CD4-positive, CD25-positive, alpha-beta regulatory T cell (primary cell): ENCODE measurements at places on chromosomes 6 and 20. TPM values are rescaled to one million over a fixed set of nuclear protein-coding genes. Genes with fewer than 3 reads are reported as not detected.

GRCh38 chr6:37826188-37826587 is 6.7 kb downstream of the ZFAND3 start:
- peaks cover 2% of the 10 kb centered on the region for H3K36me3 ChIP-seq
- DNase-seq: no peak
- H3K27ac ChIP-seq: no peak overlapping the region
- peaks cover 32% of the 10 kb centered on the region for H3K4me1 ChIP-seq
- H3K27me3 ChIP-seq: no peaks in the 10 kb centered on the region

- no peaks in the 10 kb centered on the region for H3K27me3 ChIP-seq
- H3K27ac ChIP-seq: no peak overlapping the region
- DNase-seq: peak; percentile 63
- H3K36me3 ChIP-seq: no peaks in the 10 kb centered on the region
- no peaks in the 10 kb centered on the region for H3K4me1 ChIP-seq
Measured at GRCh38 chr6:11496152-11497060, 41.1 kb upstream of the TMEM170B start.

The PI3 gene
- not detected for total RNA-seq

DNA sequence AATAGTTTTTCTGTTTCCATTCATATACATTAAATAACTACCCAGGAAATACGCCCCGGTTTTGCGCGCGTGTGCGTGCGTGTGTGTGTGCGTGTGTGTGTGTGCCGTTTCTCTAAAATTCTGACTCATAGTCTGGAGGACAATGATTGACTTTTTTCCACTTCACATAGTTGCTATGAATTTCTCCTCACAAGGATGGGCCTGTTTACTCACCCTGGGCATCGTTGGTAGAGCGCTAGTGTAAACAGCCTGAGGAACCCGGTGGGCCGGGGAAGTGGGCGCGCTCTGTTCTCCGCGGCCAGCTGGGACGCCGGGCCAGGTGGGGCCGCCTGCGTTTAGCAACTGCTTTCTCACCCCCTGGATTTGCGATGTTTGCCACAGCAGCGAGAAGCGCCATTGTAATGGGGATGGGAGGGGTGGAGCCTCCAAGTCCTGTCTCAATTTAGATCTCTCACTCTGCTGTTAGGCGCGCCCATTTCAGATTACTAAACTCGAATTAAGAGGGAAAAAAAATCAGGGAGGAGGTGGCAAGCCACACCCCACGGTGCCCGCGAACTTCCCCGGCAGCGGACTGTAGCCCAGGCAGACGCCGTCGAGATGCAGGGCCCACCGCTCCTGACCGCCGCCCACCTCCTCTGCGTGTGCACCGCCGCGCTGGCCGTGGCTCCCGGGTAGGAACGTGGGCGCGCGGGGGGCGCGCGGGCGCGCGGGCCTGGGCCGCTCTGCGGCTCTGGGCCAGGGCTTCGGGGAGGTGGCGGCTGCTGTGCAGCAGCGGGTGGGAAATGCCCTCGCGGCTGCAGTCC is at the start of gene CD109:
TSS of gene CD109 (plus strand) at position 585 of the 803 bp plus-strand sequence. CDS start at position 598, 13 bp downstream.
- peak within 1 kb of the TSS; percentile 53 for H3K4me3 ChIP-seq
- DNase-seq: peak; percentile 76
- H3K27ac ChIP-seq: no peak within 1 kb of the TSS
- H3K4me1 ChIP-seq: peaks cover 16% of the 10 kb centered on the region

DNA sequence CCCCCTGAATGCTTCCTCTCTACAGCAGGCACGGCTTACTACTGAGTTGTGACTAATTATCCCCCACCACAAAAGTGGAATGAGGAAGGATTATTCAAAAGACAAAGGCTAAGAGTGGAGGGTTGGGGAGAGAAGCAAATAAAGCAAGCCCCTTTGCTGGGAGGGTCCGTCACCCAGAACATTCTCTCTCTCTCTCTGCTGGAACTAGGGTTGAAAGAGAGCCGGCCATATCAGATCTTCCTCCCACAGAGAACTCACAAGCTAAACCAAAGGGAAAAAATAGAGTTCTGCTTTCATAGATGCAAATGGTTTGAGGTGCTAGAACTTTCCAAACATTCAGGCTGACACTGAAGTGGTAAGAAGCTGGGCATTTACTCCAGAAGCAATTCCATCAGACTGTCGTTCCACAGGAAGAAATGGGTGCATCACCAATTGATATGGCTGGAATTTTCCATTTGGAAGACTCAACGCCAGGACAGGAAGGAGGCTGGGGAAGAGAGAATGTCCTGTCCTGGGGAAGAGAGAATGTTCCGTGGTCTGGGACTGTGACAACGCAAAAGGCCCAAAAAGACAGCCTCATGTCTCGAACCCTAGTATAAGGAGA is 7.9 kb downstream of the ZMYND8 start:
- H3K27me3 ChIP-seq: no peaks in the 10 kb centered on the region
- no peak overlapping the region for H3K4me3 ChIP-seq
- peaks cover 52% of the 10 kb centered on the region for H3K4me1 ChIP-seq
- peaks cover 44% of the 10 kb centered on the region for H3K36me3 ChIP-seq

GRCh38 chr6:110239526-110240274 is 59.5 kb downstream of the CDC40 start:
- no peaks in the 10 kb centered on the region for H3K27me3 ChIP-seq
- H3K36me3 ChIP-seq: no peaks in the 10 kb centered on the region
- H3K4me3 ChIP-seq: no peak overlapping the region
- H3K4me1 ChIP-seq: no peaks in the 10 kb centered on the region
- no peak overlapping the region for H3K27ac ChIP-seq
- no peak for DNase-seq

- H3K4me3 ChIP-seq: no peak overlapping the region
- no peaks in the 10 kb centered on the region for H3K36me3 ChIP-seq
- no peak overlapping the region for H3K27ac ChIP-seq
- DNase-seq: no peak
- H3K27me3 ChIP-seq: no peaks in the 10 kb centered on the region
- no peaks in the 10 kb centered on the region for H3K4me1 ChIP-seq
Measured at GRCh38 chr20:62476056-62476838, 452 bp upstream of the GATA5 start.

The GINS1 gene
- 0.76 TPM for total RNA-seq

The VARS1 gene
- total RNA-seq: 63.4 TPM

- H3K4me3 ChIP-seq: no peak overlapping the region
- H3K36me3 ChIP-seq: no peaks in the 10 kb centered on the region
- no peaks in the 10 kb centered on the region for H3K27me3 ChIP-seq
- no peak for DNase-seq
- H3K27ac ChIP-seq: no peak overlapping the region
Measured at GRCh38 chr20:4064144-4064909, 49.0 kb upstream of the RNF24 start.

- H3K27ac ChIP-seq: no peak overlapping the region
- H3K4me3 ChIP-seq: no peak overlapping the region
- peaks cover 60% of the 10 kb centered on the region for H3K36me3 ChIP-seq
- H3K27me3 ChIP-seq: no peaks in the 10 kb centered on the region
- DNase-seq: no peak
Measured at GRCh38 chr20:45419188-45420091, 3.5 kb downstream of the PIGT start.

The PACRG gene
- total RNA-seq: 0.44 TPM

DNA sequence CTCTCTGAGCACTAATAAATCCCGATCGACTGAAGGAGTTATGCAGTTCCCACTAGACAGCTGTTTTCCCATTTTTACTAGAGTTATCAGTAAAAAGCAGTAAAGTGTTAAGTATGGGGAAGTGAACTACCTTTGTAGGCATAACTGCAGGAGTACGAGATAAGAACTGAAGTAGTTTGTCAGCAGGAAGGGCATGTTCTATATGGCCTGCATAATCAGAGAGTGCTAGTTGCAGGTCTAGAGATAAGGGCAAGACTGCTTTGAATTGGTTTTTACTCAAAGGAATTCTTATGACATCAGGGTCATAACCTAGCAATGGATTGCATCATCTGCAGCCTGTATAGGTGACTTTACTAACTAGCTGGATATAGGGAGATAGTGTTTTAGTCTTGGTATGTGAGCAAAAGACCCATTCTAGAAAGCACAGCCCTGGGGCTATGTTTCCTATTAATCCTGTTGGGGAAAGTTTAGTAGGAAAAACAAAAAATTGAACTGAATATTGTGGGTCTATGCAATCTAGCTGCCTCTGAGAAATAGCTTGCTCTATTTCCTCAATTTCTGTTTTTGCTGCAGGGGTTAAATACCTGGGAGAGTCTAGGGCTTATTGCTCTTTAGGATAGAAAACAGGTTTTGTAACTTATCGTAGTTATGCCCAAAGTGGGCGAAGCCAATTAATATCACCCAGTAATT is 22.6 kb upstream of the CRISP1 start:
- no peaks in the 10 kb centered on the region for H3K27me3 ChIP-seq
- DNase-seq: no peak
- H3K4me1 ChIP-seq: no peaks in the 10 kb centered on the region
- no peak overlapping the region for H3K27ac ChIP-seq

The CGA gene
- 0.62 TPM for total RNA-seq

DNA sequence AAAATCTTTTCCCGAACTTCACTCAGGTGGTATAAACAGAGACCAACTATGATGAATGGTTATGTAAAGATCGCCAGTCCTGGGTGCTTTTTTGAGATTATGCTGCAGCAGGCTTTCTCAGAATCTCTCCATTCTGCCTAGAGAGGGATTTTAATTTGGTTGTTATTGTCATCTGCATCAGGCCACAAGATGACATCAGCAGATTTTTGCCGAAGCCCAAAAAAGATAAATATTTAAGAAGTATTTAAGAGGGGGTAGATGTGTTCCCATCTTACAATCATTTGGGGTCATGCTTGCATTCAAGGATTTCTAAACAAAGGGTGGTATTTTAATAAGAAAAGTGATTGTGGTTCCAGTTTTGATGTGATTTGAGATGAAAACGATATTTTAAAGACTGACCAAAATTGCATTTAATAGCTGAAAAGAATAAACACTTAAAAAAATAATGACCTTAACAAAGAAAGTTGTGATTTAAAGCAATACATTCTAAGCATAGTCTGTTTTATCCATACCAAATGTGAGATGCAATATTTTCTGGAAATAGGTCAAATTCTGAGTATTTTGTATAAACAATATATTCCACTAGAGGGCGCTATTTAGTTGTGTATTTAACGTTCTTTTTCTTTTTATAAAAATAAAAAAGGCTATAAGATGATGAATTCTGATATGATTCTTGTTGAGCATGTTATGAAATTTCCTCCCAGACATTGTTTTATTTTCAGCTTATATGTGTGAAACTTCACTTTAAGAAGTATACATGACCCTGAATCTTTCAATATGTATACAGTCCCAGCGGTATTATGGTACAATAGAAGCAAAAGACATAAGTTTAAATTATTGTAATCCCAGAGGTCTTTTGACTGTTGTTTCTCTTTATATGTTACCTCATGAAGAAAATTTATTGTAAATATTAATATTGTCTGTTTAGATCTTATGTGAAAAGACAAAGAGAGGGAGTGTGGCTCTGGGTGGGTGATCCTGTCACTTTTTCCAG is 51.0 kb upstream of the ZFP64 start:
- no peak overlapping the region for H3K4me3 ChIP-seq
- peak; percentile 17 for DNase-seq
- H3K36me3 ChIP-seq: no peaks in the 10 kb centered on the region
- no peaks in the 10 kb centered on the region for H3K4me1 ChIP-seq
- H3K27ac ChIP-seq: no peak overlapping the region

The ABHD16B gene
- not detected for total RNA-seq

The TP53INP2 gene
- total RNA-seq: 60.9 TPM
